Stimulated activated CD8-positive, alpha-beta memory T cell treated with anti-CD3 and anti-CD28 coated beads, Interleukin-7, amount 100 ng/mL, for 1 hour (primary cell): ENCODE measurements at places on chromosomes 7 and 10.
A peak's percentile ranks its signal among the peaks of the same experiment; 100 is the strongest.

GRCh38 chr7:24052572-24053260 lies 231.3 kb upstream of the NPY start:
- DNase-seq: no peak

GRCh38 chr10:117413928-117414618 lies 38.8 kb upstream of the PDZD8 start:
- DNase-seq: no peak

DNA sequence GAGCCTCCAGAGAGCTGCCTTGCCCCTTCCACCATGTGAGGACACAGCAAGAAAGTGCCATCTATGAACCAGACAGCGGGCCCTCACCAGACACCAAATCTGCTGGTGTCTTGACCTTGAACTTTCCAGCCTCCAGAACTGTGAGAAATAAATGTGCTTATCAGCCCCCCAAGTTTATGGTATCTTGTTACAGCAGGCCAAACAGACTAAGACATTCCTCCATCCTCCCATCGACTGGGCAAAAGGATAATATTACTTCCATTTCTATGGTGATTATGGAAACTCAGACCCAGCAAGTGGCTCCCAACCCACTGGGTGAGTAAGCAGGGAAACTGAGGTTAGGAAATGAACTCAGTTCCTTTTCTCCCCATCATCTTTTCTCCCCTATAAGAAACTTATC lies 288.4 kb downstream of the KCNMA1 start:
- DNase-seq: no peak

GRCh38 chr7:10584886-10585285 lies 388.8 kb upstream of the PHF14 start:
- no peak for DNase-seq

GRCh38 chr10:131221632-131222277 lies 89.8 kb downstream of the TCERG1L start:
- no peak for DNase-seq

DNA sequence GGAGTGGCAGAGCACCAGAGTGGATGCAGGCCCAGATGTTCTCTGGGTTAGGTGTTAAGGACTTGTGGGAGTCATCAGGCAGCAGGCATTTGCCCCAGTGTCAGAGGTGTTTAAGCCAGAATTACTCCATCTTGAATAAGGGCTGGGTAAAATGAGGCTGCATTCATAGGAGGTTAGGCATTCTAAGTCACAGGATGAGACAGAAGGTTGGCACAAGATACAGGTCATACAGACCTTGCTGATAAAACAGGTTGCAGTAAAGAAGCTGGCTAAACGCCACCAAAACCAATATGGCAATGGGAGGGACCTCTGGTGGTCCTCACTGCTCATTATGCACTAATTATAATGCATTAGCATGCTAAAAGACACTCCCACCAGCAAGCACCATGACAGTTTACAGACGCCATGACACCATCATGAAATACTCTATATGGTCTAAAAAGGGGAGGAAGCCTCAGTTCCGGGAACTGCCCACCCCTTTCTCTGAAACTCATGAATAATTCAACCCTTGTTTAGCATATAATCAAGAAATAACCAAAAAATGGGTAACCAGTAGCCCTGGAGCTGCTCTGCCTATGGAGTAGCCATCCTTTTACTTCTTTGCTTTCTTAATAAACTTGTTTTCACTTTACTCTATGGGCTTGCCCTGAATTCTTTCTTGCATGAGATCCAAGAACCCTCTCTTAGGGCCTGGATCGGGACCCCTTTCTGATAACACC lies 882 bp upstream of the LRRC61 start:
- DNase-seq: peak; percentile 23

- no peak for DNase-seq
These were observed 259.9 kb downstream of the PTPRN2 start for GRCh38 chr7:158327571-158328180.

DNA sequence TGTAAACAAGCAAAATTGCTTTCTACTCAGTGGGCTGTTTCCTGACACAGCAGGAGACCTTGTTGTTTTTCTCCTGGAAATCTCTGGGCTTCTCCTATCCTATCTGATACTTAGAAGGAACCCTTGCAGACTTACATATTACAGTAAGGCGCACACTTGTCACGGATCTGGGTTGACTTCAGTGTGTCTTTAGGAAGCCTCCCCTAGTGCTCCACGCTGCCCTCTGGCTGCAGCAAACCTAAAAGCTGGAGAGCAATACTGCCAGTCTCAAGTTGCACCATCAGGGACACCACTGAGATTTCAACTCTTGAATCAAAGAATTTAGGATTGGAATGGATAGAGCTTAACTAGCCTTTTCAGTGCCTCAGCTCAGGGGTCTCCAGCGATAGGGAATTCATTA lies 495.3 kb downstream of the LRMDA start:
- DNase-seq: no peak

DNA sequence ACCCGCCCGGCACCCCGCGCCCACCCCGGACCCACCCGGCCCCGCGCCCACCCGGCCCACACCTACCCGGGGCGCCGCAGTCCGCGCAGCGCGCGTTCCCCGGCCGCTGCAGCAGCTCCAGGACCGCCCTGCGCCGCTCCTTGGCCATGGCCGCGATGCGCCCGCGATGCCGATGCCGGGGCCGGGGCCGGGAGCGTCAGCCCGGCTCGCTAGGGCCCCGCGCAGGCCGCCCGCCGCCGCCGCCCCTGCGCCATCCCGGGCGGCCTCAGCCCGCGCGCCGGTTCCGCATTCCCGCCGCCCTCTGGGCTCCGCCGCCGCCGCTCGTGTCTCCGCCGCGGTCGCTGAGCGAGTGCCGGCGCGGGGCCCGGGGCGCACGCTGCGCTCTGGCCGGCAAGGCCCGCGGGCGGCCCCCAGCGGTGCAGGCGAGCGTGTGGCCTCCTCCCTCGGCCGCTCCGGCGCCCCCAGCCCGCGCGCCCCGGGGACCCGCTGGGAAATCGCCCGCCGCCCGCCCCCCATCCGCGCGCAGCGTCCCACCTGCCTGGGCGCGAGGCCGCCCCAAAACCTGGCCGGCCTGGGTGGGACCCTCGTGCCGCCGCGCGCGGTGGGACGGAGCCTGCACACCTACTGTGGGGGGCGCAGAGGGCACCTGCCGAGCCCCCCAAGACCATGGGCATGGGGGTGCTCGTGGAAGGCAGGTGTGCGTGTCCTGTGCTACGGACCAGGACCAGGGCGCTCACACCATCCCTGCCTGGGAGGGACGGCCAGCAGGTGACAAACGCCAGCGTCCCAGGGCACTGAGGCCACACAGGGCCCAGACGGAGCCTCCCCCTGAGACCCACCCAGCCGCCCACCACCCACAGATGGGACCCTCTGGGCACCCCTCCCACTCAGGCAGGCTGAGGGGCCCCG lies at the start of gene ADAP1:
ADAP1 (minus strand) TSS at position 351 of the 909 bp plus-strand sequence; CDS start at position 148, 203 bp downstream.
- no peak for DNase-seq

GRCh38 chr10:107437921-107438320 lies 273.4 kb upstream of the SORCS1 start:
- no peak for DNase-seq

GRCh38 chr10:11864727-11865126 lies 41.6 kb downstream of the PROSER2 start:
- DNase-seq: no peak

DNA sequence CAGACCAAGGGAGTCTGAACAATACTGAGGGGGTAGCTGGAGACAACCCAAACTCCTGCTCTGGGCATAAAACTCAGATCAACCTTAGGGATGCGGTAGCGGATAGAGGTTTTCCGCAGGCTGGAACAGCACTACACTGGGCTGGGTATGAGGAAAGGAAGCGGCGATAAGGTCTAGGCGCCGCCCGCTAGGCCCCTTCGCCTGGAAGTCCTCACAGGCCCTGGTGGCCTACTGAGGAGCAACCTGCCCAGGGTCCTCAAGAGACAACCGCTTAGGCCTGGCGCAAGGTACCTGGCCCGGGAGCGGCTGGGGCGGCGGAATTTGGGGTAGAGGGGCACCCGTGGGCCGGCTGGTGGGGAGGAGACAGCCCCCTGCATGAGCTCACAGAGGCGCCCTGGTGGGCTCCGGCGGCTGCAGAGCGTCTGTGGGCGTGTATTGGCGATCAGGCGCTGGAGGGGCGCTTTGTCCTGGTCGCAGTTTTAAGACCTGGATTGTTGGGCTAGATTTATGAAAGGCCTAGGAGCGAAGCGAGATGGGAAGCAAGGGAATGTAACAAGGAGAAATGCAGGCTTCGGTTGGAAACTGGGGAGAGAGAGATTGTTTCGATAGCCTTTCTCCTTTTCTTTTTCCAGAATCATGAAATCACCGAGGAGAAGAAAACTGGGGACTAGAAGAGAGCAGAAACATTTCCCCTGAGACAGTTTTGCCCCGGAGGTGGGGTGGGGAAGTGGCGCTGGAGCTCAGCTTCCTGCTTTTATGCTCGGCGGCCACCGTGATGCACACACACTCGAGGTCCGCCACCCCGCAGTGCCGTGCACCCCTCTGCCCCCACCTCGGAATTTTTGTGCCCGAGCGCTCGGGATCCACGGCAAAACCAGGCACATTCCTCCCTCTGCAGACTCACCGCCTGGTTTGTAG lies 2.4 kb upstream of the NKX2-3 start:
- DNase-seq: no peak

GRCh38 chr10:61761825-61762217 lies 99.1 kb downstream of the CABCOCO1 start:
- DNase-seq: no peak

- no peak for DNase-seq
These were observed 173.5 kb upstream of the ADCY1 start for GRCh38 chr7:45400680-45401079.

DNA sequence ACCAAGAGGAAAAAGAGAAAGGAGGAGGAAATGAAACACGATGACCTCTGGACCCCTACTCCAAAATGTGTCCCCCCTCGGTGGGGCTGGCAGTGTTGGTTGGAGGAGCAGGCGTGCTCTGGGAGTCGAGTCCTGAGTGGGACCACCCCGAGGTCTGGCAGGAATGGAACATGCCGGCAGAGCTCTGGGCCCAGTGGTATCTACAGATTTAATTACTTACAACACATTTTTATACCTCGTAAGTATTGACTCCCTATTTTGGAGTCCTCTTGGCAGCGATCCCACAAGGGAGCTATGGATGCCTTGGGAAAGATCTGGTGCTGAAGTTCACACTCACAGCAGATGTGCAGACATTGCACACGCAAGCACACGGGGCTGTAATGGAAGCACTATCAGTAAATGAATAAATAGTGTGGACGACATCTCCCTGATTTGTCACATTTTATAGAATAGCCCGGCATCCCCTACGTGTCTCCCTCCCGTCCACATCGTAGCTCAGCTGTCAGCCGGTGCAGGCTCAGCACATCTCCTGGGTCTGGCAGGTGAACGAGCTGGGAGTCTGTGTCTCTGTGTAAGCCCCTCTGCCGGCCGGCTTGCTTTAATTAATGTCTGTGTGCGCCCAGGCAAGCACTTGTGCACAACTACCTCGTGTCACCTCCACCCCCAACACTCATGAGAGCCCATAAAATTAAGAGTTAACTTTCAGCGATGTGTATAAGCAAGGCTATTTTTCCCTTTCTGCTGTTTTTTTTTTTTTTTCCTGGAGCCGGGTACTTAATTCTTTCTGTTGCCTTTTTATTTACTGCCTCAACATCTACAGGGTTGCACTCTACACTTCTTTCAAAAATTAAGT lies 603.2 kb downstream of the LRMDA start:
- no peak for DNase-seq

- no peak for DNase-seq
These were observed 34.6 kb downstream of the ANKRD7 start for GRCh38 chr7:118259115-118259514.

GRCh38 chr7:33107136-33108066 lies 1.8 kb downstream of the RP9 start:
- DNase-seq: no peak

DNA sequence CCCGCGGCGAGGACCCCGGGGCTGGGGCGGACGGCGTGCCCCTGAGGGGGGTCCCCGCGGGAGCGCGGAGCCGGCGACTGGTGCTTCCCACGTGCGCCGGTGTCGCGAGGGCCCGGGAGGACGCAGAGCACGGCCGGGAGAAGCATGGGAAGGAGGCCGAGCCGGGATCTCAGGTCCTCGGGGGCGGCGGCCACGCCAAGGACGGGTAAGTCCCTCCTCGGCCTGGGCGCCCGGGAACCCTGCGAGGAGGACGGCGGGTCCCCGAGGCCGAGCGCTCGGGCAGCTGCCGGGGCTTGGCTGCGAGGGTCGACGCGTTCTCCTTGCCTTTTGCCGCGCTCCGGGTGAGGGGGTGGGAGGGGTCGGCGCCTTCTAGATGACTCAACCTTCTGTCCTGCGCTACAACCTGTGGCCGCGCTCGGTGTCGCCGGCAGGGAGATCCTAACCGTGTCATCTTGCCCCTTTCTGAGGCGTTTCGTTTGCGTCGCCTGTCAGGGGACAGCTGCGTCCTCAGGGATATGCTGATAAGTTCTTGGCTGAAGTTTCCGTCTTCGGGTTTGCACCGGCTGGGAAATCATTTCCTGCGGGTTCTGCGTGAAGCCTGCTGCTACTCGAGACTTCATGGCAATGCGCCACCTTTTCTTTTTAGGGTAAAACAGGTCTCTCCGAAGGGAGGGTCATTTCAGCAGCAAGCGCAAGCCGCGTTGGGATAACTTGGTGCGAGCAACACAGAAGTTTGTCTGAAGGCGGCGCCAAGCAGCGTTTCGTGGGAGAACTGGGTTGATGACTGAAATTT lies 529 bp downstream of the TASOR2 start:
- peak; percentile 34 for DNase-seq

- DNase-seq: no peak
These were observed 24.6 kb upstream of the HUS1 start for GRCh38 chr7:48004032-48004431.

GRCh38 chr7:12839508-12840153 lies 152.2 kb downstream of the ARL4A start:
- DNase-seq: no peak
